EL (cell line): ENCODE measurements at places on chromosomes 11 and 22.

GRCh38 chr22:33426451-33426850 lies 368.3 kb upstream of the SYN3 start:
- DNase-seq, result no peak

DNA sequence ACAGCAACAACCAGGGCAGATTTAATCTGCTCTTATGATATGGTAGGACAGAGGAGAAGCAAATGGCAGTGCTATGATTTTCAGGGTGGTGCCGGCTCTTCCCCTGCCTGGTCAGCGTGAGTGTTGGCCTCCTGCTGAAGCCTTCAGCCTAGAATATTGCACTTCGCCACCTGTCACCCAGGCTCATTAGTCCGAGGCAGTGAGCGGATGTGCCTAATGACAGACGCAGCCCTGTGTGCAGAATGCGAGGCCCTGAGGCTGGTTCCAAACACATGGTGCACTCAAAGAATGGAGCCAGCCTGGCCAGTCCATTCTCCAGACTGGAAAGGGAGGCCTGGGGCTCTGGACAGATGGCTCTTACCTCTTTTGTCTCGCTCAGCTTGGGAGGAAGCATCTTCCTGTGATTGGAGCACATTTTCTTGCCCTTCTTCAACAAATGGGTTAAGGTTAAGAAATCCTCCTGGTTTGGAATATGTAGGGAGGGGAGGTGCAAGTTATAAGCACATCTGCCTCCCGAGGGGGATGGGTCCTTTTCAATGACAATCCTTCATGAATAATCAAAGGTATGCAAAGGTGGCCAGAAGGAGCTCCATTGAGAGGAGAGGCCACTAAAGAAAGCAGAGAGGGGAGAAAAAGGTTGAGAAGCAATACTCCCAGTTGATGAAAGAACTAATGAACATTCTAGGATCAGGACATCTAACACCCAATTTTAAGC lies 39.7 kb upstream of the GALNT18 start:
- DNase-seq, result no peak

- DNase-seq, result peak; percentile 17
Measured at GRCh38 chr11:106642331-106642730, 375.9 kb downstream of the GUCY1A2 start.

GRCh38 chr22:22357024-22357883 lies 112.7 kb downstream of the VPREB1 start:
- DNase-seq, result peak; percentile 66

DNA sequence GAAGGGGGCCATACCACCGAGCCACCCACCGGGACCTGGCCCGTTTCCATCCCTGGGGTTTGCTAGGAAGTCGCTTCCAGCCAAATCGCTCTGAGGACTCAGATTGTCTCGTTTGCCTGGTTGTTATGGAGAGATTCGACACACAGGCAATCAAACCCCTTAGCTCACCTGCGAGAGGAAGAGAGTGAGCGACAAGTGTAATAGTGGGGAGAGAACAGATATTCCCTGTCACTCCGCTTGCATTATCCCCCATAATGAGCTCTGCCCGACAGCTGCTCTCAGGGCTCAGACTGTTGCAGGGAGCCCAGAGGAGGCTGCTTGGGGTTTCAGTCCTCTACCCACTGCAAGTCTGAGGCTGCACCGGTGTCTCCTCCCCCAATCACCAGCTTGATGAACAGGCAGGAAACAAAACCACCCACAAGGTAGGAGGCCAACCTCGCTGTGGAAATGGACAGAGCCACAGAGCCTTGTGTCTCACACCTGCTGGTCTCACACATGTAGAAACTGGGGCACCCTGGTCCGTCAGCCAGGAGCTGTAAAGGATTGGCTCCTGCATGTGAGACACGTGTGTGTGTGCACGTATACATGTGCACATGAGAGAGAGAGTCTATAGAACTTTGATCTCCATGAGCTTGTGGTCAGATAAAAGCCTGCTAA lies 351.1 kb downstream of the BUD13 start:
- no peak for DNase-seq

DNA sequence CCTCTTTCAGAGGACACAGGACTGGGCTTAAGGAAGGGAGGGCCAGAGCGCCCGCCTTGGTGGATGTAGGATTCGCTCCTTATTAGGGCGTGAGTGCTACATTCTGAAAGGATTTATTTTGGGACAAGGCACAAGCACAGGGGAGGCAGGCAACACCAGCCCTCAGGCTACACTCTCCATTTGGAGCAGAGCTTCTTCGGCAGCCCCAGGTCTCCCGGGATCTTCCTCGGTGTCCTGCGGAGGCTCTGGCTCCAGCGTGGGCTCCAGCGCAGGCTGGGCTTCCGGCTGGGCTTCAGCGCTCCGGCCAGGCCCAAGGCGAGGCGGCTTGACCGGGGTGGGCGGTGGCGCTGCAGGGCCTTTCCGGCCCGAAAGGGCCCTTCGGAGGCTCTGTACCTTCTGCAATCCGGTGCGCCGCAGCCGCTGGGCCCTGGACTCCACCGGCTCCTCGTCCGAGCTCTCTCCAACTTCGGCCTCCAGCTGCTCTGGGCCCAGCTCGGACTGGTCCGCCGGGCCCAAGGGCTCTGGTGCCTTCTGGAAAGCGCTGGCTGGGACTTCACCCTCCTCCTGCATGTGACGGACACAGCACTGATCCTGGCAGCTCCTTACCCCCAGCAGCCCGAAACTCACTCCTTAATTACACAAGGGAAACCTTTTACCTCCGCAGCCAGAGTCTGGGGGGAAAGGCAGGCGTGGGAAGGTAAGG lies 1.1 kb downstream of the CAVIN3 start:
- DNase-seq, result peak; percentile 57

DNA sequence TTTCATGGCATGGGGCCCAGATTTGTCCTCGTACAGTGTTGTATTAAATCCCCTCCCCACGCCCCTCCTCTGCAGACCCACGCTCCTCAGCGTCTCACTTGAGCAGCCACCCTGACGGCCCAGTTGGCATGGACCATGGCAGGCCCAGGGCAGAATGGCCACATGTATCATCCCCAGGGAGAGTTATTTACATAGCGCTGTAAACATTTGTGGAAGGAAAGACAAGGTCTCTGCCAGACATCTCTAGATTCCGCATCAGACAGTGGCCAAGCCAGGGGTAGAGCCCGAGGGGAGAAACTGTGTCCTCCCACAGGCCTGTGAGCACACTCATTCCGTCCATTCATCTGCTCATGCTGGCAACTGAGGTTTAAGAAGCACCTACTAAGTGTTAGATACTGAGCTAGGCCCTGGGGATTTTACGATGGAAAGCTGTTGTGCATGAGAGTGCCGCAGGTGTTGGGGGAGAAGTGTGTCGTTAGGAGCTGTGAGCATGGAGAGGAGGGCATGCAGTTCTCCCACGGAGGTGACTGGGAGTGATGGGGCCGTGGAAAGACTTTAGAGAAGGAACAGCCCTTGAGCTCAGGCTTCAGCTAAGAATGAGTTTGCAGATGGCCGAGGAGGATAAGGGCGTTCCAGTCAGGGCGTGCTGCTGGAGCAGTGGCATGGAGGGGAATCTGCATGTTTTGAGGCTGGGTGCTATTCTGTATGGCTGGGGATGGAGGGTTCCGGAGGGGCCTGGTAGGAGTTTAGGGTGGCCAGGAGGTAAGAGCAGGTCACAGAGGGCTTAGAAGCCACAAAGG lies 94.9 kb downstream of the GRIK4 start:
- no peak for DNase-seq

DNA sequence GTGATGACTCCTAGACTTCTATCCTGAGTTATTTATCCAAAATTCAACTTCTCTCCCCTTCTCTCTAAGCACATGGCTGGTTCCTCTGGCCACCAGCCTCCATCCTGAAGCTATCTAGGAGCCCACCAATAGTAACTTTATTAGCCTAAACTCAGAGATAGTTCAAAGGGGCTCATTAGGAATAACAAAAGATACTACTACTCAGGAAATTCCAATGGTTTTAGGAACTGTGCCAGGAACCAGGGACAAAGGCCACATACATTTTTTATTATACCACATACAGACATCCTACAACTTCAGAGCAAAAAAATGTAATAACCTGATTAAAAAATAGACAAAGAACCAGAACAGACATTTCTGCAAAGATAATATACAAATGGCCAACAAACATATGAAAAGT lies 27.9 kb downstream of the SLC25A17 start:
- DNase-seq, result peak; percentile 68

- no peak for DNase-seq
Measured at GRCh38 chr11:96026310-96026709, 102.4 kb upstream of the MTMR2 start.

GRCh38 chr11:3092603-3093141 lies 35.4 kb upstream of the CARS1 start:
- no peak for DNase-seq

DNA sequence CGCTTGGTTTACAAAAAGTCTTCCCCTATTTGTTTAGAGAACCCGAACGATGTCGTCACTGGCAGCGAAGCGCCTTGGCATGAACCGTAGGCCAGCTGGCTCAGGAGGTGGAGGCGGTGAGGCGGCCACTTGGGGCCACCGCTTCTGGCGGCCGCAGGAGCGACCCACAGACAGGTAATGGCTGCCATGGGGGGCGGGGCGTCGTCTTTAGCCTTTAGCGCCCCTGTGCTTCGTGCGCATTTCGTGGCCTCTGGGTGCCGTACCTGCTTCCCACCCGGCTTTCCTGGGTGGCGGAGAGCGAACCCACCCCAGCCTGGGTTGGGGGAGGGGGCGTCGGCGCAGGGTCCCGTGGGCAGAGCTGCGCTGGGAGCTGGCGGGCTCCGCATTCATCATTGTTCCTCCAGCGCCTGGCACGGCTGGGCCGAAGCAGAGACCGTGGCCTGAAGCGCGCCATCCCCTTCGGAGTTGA lies 469 bp upstream of the OSBP2 start:
- DNase-seq, result peak; percentile 43

GRCh38 chr11:134556186-134556585 lies 144.1 kb upstream of the B3GAT1 start:
- DNase-seq, result no peak
